H1 (cell line): ENCODE measurements at places on chromosomes 5 and 9.

DNA sequence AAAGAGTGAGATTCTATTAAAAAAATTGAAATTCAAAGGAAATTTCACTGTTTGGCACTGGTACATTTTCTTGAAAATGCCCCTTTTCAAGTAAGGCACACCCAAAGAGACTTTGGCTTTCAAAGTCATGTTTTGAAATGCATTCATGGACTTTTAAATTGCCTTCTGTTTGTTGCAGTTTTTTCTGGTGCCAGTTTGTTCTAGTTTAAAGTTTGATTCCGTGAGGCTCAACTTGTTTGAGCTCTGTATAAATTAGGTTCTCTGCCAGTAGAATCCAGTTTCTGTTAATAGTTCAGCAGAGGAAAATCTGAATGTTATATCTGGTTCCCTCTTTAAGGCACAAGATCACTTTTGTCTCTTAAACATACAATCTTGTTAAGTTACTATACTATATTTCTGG lies 16.4 kb downstream of the ATP6V0E1 start:
- H3K4me1 ChIP-seq: no peaks in the 10 kb centered on the region
- no peaks in the 10 kb centered on the region for H3K27me3 ChIP-seq
- H3K36me3 ChIP-seq: peaks cover 17% of the 10 kb centered on the region; the same call in 1 of the 2 replicates
- H3K4me3 ChIP-seq: no peak overlapping the region
- no peak overlapping the region for H3K27ac ChIP-seq

- peaks cover 5% of the 10 kb centered on the region for H3K4me1 ChIP-seq
- H3K27me3 ChIP-seq: no peaks in the 10 kb centered on the region
- H3K36me3 ChIP-seq: peaks cover 3% of the 10 kb centered on the region; the same call in 1 of the 2 replicates
Observed at GRCh38 chr5:180291234-180291940, 496 bp downstream of the MAPK9 start.

DNA sequence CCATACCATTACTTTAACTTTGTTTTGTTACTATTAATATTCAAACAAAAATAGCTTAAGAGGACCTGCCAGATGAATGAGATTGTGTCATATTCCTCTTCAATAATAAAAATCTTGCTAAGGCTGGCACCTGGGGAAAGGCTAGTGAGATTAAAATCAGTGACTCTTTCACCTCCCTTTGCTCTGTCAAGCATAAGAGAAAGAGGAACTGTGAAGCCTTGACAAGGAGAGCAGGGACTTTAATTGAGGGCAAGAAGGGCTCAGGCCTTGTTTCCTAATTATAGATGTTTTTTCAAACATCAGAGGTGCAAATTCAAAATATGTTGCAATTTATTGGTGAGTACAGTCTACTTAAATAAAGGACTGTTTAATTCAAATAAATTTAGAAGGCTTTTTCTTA lies 91.7 kb downstream of the SPATA31D1 start:
- no peak overlapping the region for H3K27ac ChIP-seq
- no peak for DNase-seq
- H3K4me1 ChIP-seq: no peaks in the 10 kb centered on the region
- no peak overlapping the region for H3K4me3 ChIP-seq
- no peaks in the 10 kb centered on the region for H3K36me3 ChIP-seq
- no peaks in the 10 kb centered on the region for H3K27me3 ChIP-seq

DNA sequence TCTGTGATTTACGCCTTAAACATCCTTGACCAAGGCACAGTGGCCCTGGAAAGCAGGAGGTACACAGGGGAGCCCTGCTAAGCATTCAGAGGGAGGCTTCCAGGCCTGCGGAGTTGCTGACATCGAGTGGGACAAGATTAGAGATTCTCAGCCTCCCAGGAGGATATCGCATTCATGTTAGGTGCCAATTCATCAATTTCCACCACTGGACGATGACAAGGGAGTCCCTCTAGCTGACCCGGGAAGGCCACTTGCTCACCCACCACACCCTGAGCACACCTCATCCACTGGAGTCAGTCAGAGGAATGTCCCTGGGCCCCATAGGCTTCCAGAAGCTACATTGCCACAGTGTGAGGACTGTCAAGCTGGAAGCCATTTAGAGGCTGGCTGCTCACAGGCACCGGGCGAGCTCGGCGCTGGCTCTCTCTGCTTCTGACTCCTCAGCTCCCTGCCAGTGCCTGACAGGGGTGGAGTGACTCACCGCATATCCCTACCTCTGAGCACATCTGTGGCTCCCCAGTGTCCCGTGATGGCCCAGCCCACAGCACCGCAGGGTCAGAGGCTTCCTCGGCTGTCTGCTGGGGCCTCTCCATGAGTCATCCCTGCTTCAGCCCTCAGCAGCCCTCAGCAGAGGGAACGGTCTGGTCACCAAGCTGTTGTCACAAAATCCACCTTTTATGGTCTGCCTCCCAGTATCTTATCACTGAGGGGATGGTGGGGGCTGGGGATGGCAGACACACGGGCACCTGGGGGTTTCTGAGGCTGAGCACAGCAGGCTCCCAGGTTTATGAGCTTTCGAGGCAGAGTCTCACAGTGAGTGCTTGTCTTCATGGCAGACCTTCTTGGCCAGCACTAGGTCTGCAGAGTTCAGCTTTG lies 117.5 kb downstream of the ZNF608 start:
- no peaks in the 10 kb centered on the region for H3K27me3 ChIP-seq
- H3K4me1 ChIP-seq: 0 out of 2 replicates have a peak, but pooled peaks cover 2% of the 10 kb centered on the region
- no peak overlapping the region for H3K4me3 ChIP-seq
- H3K27ac ChIP-seq: no peak overlapping the region
- peak; percentile 39 for DNase-seq
- H3K36me3 ChIP-seq: peaks cover 5% of the 10 kb centered on the region; the same call in 1 of the 2 replicates

DNA sequence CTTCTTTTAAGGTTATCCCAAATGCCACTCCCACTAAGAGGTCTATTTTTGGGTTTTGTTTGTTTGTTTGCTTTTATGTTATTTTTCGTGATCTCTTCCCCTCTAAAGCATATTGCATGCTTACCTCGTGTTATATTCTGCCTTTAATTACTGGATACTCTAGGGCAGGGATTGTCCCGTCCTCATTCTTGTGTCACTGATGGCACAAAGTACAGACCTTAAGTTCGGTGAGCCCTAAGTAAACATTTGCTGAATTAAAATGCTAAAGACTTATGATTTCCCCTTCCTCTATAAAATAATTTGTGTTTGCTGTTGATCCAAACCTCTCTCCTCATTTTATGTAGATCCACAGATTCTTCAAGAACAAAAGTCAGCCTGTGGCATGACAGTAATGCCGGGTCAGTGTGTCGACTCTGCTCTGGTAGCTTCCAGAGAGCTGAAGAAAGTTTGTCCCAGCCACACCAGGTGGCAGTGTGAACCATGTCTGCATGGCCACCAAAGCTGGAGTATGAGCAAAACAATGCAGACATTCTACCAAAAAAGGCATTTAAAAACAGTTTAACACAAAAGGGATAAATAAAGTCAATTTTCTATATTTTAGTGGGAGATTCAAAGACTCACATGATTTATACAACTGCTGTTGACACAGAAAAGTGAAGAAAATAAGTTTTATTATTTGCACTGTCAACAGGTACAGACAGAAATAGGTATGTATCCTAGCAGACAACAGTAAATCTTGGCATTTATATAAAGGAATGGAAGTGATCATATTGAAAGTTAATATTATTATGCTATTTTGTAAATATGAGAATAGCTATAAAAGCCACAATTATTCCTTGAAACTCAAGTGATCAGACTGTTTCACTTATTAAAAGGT lies 17.9 kb upstream of the POC5 start:
- no peaks in the 10 kb centered on the region for H3K4me1 ChIP-seq
- no peaks in the 10 kb centered on the region for H3K36me3 ChIP-seq
- H3K27me3 ChIP-seq: no peaks in the 10 kb centered on the region

- peaks cover 5% of the 10 kb centered on the region; the same call in 1 of the 2 replicates for H3K4me1 ChIP-seq
- H3K36me3 ChIP-seq: no peaks in the 10 kb centered on the region
- no peak overlapping the region for H3K4me3 ChIP-seq
- H3K27me3 ChIP-seq: no peaks in the 10 kb centered on the region
Observed at GRCh38 chr9:113528811-113529210, 65.3 kb downstream of the RGS3 start.

DNA sequence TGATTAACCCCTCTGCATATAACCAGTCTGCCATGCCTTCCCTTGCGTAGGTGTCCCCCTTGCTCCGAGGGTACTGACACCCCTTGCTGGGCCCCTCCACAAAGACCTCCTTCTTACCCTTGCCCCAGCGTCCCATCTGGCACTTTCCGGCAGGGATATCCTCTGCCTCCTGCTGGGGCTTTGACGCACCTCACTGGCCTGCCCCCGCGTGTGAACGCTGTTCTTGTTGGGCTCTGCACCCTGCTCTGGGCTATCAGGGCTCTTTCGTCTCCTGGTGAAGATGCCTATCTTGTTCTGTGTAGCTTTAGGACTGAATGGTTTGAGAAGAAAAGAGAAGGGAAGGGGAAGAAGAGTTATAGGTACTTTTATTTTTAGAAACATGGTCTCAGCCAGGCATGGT lies 53.0 kb downstream of the SUB1 start:
- H3K27ac ChIP-seq: no peak overlapping the region
- no peak overlapping the region for H3K4me3 ChIP-seq
- H3K27me3 ChIP-seq: no peaks in the 10 kb centered on the region
- H3K36me3 ChIP-seq: no peaks in the 10 kb centered on the region

- no peak overlapping the region for H3K4me3 ChIP-seq
- no peak overlapping the region for H3K27ac ChIP-seq
Observed at GRCh38 chr9:93295456-93296076, 111.6 kb downstream of the WNK2 start.

DNA sequence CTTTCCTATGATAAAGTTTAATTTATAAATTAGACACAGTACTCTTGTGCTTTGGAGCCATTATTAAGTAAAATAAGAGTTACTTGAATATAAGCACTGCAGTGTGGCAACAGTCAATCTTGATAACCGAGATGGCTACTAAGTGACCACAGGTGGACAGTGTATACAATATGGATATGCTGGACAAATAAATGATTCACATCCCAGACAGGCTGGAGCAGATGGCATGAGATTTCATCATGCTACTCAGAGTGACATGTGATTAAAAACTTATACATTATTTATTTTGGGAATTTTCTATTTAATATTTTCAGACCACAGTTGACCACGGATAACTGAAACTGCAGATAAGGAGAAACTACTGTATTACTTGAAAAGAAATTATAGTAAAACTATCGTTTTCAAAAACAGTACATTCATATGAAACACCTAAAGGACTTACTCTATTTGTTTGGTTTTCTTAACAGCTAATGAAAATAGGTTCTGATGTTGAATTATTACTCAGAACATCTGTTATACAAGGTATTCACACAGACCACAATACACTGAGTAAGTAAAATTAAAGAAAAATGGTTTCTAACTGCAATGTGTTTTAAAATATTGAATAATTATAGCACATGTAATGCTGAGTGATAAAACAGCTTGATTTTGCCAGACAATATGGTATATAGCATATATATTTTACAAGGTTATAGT lies 16.0 kb downstream of the LYRM7 start:
- H3K36me3 ChIP-seq: no peaks in the 10 kb centered on the region
- no peaks in the 10 kb centered on the region for H3K4me1 ChIP-seq

- no peak overlapping the region for H3K4me3 ChIP-seq
- no peak overlapping the region for H3K27ac ChIP-seq
- peaks cover 10% of the 10 kb centered on the region for H3K4me1 ChIP-seq
- no peak for DNase-seq
- no peaks in the 10 kb centered on the region for H3K27me3 ChIP-seq
Observed at GRCh38 chr5:45532826-45533624, 163.2 kb downstream of the HCN1 start.

GRCh38 chr9:113659740-113660139 lies 196.2 kb downstream of the RGS3 start:
- peaks cover 12% of the 10 kb centered on the region for H3K4me1 ChIP-seq
- no peak overlapping the region for H3K4me3 ChIP-seq
- no peak for DNase-seq
- H3K27ac ChIP-seq: no peak overlapping the region
